GM23248 (cell line): ENCODE measurements at places on chromosomes 16 and 17.
A peak's percentile ranks its signal among the peaks of the same experiment; 100 is the strongest.

DNA sequence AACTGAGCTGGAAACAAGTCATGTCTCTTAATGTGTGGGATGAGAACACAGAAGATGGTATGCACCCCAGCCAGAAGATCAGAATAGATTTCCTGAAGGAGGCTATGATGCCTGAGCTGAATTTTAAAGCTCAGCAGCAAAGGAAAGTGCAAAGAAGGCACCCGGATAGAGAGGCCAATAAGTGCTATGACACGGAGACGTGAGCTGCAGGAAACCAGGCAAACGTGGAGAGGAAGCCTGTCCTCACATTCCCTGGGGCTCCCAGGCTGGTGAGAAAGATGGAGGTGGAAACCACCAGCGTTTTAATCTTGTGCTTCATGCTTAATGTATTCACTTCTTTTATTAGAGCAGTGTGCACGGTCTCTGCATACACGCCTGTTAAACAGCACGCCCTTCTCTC lies 302.1 kb downstream of the HAPSTR1 start:
- no peak for DNase-seq

DNA sequence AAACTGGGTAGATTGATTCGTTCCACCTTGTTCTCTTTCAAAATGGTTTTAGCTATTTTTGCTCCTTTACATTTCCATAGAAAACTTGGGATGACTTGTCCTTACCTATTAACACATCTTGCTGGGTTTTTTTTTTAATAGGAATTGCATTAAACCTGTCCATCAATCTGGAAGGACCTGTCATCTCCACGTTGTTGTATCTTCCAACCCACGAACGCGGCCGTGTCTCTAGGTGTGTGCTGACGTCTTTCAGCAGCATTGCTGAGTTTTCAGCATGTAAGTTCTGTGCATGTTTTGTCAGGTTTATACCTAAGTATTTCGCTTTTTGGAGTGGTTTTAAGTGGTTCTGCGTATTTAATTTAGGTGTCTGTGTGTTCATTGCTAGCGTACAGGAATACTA lies 60.4 kb upstream of the GNG13 start:
- no peak for DNase-seq

- DNase-seq = no peak
Observed at GRCh38 chr16:51759329-51759728, 608.3 kb upstream of the SALL1 start.

DNA sequence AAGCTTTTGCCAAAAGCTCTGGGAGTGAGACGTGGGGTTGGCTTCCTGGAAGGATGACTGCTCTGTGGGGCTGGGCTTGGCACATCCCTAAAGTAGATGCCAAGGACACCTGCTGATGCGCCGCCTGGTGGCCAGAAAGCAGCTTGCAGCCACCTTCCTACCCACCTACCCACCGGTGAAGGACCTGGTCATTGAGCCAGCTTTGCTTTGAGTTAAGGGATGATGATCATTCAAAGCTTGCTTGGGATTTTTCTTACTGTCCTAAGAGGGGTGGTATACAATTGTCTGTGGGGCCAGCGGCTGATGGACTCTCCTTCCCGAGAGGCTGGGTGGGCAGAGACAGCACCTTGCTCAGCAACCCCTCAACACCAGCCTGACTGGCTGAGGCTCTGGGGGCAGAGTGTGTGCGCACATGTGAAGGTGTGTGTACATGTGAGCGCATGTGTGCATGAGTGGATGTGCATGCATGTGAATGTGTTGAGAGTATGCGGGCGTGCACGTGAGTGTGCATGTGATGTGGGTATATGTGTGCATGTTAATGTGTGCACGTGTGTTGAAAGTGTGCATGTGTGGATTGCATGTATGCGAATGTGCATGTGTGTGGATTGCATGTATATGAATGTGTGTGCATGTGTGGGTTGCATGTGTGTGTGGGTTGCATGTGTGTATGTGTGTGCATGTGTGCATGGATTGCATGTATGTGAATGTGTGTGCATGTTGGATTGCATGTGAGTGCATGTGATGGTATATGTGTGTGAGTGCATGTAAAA lies 18.6 kb downstream of the C1QTNF1 start:
- DNase-seq = peak; percentile 82

GRCh38 chr16:66278604-66279262 lies 87.8 kb upstream of the CDH5 start:
- DNase-seq = no peak

GRCh38 chr17:77916264-77916663 lies 42.2 kb upstream of the TNRC6C start:
- no peak for DNase-seq
